ENCODE measurements at places on chromosomes 13 and 19.

DNA sequence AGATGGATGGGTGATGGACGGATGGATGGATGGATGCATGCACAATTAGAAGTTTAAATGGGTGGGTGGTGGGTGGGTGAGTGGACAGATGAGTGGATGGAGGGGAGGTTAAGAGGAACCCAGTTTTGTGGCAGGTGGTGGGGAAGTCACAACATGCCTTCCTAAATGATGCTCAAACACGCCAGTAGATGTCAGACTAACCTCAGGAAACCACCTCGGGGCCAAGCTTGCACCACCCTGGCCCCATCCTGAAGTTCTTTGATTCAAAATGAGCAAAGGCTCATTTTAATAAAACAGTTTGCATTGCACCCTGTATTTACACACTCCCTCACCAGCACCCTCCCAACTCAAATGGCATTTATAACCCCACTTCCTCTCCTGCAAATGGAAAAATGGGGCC is 91.4 kb upstream of the CACNA1A start:
- no peak for DNase-seq

DNA sequence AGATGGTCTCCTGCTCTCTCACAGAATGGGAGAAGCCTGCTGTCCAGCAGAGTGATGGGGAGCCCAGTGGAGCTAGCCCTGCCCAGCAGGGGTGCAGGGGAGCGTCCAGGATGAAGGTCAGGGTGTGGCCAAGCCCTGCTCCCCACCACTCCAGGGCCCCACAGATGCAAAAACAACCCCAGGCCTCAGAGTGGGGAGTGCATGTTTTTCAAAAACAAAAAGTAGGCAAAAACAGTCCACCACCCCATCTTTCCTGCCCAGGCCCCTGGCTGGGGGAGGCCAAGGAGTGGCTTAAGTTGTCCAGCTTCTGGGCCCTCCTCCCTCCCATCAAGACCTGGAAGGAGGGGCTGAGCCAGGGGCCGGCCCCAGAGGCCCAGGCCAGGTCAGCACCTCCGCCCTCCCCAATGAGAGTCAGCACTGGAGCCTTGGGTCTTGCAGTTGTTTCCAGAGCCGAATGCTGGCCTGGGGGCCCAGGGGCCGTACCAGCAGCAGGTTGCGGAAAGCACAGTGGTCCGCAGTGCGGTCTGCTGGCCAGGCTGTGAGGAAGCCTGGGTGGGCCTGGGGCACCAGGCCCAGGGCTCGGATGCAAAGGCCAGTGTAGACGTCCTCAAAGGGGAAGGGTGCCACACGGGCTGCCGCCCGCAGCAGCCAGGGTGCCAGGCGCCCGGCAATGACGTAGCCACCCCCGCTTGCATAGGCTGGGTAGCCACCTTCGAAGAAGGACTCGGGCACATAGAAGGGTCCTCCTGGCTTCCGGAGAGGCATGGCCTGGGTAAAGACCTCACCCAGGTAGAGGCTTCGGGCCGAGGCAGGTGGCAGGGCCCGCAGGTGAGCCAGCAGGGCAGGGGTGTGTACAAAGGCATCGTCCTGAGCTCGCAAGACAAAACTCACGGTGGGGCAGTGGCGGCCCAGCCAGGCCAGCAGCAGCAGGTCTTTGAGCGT is 1.7 kb downstream of the B3GNT8 start:
- DNase-seq = no peak

- DNase-seq = no peak
These were observed 500.6 kb downstream of the KCTD12 start for GRCh38 chr13:76385586-76385985.

DNA sequence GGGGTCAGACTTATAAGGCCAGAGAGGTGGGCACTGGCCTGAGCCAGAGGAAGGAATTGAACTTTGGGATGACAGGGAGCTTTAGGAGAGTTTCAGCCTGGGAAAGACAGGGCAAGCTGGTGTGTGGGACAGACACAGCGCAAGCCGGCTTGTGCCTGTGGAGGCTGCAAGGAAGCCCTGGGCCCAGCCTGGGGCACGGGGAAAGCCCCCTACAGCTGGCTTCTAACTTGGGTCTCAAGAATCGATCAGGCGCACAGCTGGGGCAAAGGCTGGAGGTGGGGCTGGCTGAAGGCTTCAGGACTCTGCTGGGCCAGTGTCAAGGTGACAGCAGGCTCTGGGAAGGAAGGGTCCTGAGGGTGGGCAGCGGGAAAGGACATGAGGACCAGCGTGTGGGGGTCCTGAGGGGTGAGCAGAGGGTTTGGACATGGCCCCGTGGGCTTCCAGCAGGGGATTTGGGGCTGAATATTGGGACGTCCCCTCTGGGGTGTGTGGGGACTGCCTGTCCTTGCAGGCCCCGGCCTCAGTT is 3.0 kb downstream of the PTOV1 start:
- DNase-seq = no peak

- no peak for DNase-seq
These were observed 410 bp downstream of the PIN1 start for GRCh38 chr19:9835507-9835949.

DNA sequence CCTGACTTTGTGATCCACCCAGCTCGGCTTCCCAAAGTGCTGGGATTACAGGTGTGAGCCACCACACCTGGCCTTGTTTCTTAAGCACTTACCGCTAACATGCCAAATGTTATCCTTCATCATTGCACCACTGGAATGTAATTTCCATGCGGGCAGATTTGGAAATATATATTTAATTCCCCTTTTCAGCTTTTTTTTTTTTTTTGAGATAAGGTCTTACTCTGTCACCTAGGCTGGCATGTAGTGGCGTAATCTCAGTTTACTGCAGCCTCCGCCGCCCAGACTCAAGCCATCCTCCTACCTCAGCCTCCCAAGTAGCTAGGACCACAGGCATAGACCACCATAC is 4.3 kb upstream of the UPK1A start:
- no peak for DNase-seq

- no peak for DNase-seq
These were observed 17.3 kb upstream of the OVOL3 start for GRCh38 chr19:36093687-36094086.

- DNase-seq = no peak
These were observed 6.7 kb downstream of the CAMSAP3 start for GRCh38 chr19:7602240-7602934.

GRCh38 chr19:1317274-1318003 is 31.8 kb downstream of the EFNA2 start:
- DNase-seq = no peak

- no peak for DNase-seq
These were observed 8.9 kb upstream of the CRTC1 start for GRCh38 chr19:18674616-18675015.

Measured in activated CD8-positive, alpha-beta memory T cell treated with anti-CD3 and anti-CD28 coated beads for 1 hour (primary cell).